Neural crest cell (in vitro differentiated cells): ENCODE measurements at places on chromosomes 6 and 20. TPM values are rescaled to one million over a fixed set of nuclear protein-coding genes. Genes with fewer than 3 reads are reported as not detected.

DNA sequence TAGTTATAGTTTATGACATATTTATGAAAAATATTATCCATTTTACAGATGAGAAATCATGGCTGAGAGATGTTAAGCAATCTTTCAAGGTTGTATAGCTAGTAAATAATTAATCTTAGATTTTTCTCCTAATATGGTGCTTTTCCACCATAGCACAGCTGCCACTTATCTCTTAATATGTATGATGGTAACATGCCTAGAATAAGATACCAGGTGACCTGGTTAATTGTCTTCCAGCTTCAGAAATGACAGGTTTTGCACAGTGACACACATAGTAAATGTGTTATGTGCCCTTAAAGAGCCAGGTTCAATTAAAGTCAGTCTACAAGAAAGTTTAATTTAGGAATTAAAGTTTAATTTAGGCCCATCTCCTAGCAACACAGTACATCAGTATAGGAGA, 14.8 kb downstream of the TUBB2A start:
- no peaks in the 10 kb centered on the region for H3K27me3 ChIP-seq
- H3K36me3 ChIP-seq, result peaks cover 26% of the 10 kb centered on the region
- no peak for DNase-seq
- peaks cover 4% of the 10 kb centered on the region for H3K4me1 ChIP-seq
- no peak overlapping the region for H3K27ac ChIP-seq

DNA sequence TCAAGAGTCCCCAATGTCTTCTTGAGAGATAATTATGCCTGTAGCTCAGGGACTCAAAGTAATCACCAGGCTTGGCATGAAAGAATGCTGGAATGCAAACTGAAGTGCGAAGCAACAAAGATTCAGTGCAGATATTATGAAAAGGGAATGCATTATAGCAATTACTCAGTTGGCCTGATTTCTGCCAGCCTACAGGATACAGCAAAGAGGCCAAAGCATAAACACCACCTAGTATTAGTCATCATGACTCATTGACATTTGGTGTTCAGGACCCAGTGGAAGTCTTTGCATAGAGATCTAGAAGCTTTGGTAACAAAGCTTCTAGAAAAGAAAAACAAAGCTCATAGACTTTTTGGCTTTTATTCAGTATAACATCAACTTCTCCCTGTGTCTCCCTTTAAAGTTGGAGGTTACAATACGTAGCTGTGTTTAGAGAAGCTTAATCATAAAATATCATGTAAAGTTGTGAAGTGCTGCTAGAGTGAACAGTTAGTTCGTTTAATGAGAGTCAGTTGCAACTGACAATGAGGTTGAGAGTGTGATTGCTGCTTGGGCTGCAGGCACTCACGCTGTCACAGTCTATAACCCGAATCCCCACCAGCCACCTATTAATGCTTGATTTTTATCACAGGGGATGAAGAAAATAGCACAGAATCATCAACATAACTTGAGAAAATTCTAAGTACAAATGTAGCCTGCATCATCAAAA, 932.7 kb downstream of the TFAP2A start:
- no peaks in the 10 kb centered on the region for H3K27me3 ChIP-seq
- DNase-seq, result no peak
- H3K4me3 ChIP-seq, result no peak overlapping the region
- H3K4me1 ChIP-seq, result peaks cover 14% of the 10 kb centered on the region
- H3K27ac ChIP-seq, result no peak overlapping the region

DNA sequence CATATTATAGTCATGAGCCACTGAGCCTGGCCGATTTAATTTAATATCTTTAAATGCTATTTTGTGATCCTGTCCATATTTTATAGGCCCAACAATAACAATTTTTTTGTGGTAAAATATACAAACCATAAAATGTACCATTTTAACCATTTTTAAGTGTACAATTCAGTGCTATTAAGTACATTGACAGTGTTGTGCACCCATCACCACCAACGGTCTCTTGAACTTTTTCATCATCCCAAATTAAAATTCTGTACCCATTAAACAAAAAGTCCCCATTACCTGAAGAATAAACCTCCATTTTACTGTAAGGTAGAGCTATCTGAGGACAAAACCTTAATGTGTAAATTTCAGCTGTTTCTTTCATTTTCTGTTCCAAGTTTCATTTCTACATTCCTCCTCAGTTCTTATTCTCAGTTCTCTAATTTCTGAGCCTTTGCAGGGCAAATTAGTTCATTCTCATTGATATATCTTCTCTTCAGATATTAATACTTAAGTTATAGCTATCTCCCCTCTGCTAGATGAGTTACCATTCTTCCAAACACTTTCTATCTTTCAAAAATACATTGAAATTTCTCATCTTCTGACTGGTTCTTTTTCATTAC, 10.3 kb downstream of the MTO1 start:
- H3K4me3 ChIP-seq, result no peak overlapping the region
- peaks cover 6% of the 10 kb centered on the region for H3K36me3 ChIP-seq
- H3K4me1 ChIP-seq, result no peaks in the 10 kb centered on the region
- H3K27ac ChIP-seq, result no peak overlapping the region

CYP24A1 gene
- 0.93 and 1.3 TPM in 2 replicates for total RNA-seq

- no peak overlapping the region for H3K4me3 ChIP-seq
- DNase-seq, result no peak
- H3K27me3 ChIP-seq, result no peaks in the 10 kb centered on the region
- H3K27ac ChIP-seq, result no peak overlapping the region
- H3K36me3 ChIP-seq, result no peaks in the 10 kb centered on the region
These were observed 40.0 kb upstream of the OPN5 start for GRCh38 chr6:47741807-47742206.

- H3K4me3 ChIP-seq, result no peak overlapping the region
- H3K36me3 ChIP-seq, result peaks cover 2% of the 10 kb centered on the region
- H3K4me1 ChIP-seq, result peaks cover 9% of the 10 kb centered on the region
- no peak overlapping the region for H3K27ac ChIP-seq
- no peaks in the 10 kb centered on the region for H3K27me3 ChIP-seq
These were observed 105.6 kb upstream of the CLDN20 start for GRCh38 chr6:155158030-155158843.
